NCI-H2227 treated with DMSO at 0.1 percent for 48 hours (cell line): ENCODE measurements at places on chromosomes 7 and 10.

DNA sequence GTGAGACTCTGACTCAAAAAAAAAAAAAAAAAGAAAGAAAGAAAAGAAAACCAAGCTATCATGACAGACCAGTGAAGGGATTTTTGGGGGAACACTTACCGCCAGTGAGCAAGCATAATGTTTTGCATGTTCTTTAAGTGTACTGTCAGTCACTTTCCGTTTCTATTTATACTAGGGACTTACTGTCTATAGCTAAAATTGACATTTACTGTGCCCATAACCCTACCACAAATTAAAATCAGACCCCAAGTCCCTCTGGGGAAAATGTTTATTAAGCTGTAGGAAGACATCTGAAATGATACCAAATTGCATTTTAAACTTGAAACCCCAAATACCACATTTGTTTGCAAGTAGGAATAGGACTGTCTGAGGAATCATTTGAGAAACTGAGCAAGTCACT lies 252.8 kb downstream of the TRIL start:
- no peak for DNase-seq

DNA sequence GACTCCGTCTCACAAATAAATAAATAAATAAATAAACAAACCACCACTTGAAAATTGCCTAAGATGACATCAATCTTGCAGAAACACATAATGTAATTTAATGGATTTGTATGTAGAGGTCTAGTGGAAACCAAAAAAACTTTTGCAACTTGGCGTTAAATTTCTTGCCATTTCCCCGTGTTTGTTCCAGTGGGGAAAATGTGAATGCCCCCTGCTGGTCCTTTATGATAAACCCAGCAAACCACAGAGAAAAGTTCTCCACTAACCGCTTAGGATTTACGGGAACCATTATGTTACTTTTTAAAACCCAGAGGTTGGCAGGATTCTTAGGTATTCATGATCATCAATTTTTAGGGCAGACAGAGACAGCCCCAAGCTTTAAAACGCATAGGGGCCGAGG lies 32.5 kb downstream of the LAMB4 start:
- DNase-seq, result no peak

DNA sequence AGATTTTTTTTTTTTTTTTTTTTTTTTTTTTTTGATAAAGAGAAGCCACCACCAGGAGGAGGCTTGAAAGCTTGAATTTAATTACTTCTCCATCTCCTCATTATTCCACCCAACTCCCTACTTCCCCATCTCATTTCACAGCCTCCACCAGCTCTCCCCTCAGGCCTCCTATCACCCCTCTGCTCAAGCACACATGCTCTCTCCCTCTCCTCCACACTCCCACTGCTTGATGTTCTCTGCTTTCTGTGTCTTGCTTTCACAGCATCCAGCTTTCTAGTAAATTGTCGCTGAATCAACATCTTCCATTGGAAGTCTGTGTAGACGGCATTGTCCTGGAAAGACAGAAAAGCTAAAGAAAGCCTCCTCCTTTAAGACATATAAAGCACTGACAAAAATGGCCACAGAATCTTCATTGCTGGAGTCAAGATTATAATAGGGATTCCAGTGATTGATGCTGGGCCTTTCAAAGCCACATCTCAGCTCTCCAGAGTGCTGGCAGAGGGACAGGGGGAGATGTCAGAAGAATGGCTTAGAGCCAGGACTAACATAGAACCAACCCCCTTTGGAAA lies 58.3 kb downstream of the DOCK4 start:
- peak; percentile 33 for DNase-seq

- no peak for DNase-seq
Measured at GRCh38 chr10:116014326-116014725, 258.7 kb downstream of the GFRA1 start.

DNA sequence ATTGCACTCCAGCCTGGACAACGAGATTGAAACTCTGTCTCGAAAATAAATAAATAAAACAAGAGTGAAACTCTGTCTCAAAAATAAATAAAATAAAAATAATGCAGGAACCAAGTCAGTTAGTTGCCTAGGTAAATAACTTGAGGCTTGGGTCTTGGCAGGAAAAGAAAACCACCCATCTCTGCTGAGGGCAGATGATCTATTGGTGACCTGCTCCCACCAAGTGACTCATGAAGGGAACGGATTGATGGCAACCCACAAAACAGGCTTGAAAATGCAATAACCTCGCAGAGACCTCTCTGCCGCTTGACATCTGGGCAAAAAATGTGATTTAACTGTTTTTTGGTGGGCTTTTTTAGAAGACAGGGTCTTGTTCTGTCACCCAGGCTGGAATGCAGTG lies 86.6 kb downstream of the CALN1 start:
- no peak for DNase-seq

- no peak for DNase-seq
Measured at GRCh38 chr10:5105626-5106025, 11.4 kb downstream of the AKR1C3 start.
